ENCODE measurements at places on chromosomes 7 and 10.

DNA sequence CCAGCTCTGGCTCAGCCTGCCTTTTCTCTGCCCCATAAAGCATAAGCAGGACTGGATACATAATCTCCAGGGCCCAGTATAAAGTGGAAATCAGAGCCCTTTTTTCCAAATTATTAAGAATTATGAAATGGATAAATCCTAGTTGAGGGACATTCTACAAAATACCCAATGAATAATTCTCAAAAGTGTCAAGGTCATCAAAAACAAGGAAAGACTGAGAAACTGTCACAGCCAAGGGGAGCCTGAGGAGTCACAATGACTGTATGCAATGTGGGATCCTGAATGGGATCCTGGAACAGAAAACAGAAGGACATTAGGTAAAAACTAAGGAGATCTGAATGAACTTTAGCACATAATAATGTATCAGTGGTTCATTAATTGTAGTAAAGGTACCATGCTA is 4.8 kb upstream of the UNC5B start:
- DNase-seq: no peak

- DNase-seq: no peak
These were observed 142.1 kb downstream of the SLC25A13 start for GRCh38 chr7:96179837-96180236.

DNA sequence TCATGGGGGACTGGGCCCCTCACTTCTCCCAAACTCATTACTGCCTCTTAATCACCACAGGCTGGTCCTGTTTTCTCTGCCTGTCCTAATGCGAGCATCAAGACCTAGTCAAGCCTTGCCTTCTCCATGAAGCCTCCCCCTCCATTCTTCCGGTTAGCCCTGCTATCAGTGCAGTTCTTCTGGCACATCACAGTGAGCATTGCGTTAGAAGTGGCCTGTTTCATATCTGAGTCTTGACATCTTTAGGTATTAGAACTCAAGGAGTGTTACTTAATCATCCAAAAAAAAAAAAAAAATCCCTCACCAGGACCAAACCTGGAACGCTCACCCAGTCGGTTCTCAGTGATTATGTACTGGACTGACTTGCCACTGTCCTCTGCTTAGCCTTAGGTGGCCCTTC is 17.4 kb downstream of the SNX10 start:
- no peak for DNase-seq

DNA sequence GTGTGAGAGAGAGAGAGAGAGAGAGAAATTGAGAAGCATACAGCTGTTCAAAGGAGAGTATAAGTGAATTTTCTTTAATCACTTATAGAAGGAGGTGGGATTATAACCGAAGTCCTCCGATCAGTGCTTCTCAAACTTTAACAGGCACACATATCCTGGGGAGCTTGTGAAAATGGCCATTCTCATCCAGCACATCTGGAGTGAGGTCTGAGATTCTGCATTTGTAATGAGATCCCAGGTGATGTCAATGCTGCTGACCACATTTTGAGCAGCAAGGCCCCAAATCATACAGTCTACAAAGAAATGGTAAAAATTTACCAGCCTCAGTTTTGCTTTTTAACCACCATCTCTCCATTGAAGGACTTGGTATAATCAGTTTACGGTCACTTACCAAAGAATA is 219.0 kb downstream of the PTEN start:
- DNase-seq: no peak

DNA sequence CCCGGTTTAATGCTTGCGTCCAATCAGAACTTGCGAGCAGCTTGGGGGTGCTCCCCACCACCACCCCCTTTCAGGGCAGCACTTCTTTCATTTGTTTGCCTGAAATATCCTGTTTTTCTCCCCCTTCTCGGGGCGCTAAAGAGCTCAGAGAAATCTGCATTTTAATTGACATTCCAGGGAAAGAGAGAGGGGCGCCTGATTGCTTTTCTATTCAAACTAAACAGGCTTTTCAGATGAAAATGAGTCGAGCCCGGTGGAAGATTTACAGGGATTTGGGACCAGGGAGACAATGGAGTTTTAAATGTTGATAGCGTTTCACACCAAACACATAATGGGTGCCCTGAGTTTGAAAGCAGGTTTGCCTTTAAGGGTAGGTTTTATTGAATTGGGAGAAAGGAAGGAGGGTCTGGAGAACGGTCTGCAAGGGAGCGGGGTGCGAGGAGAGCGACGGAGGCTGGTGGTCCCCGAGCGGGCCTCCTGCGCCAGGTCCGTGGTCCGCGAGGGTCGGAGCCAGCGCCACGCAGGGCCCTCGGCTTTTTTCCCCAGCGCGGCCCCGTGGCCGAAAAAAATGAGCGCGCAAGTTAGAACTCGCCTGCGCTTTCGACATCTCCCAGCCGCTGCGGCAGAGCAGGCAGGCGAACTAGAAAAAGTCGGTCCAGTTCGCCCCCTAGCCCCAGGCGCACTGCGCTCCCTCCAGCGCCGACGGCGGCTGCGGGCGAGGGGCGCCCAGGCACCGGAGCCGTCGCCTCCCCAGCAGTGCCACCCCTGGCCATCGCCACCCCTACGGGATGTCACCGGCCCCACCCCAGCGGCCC is 1.3 kb downstream of the FGFR2 start:
- DNase-seq: no peak

DNA sequence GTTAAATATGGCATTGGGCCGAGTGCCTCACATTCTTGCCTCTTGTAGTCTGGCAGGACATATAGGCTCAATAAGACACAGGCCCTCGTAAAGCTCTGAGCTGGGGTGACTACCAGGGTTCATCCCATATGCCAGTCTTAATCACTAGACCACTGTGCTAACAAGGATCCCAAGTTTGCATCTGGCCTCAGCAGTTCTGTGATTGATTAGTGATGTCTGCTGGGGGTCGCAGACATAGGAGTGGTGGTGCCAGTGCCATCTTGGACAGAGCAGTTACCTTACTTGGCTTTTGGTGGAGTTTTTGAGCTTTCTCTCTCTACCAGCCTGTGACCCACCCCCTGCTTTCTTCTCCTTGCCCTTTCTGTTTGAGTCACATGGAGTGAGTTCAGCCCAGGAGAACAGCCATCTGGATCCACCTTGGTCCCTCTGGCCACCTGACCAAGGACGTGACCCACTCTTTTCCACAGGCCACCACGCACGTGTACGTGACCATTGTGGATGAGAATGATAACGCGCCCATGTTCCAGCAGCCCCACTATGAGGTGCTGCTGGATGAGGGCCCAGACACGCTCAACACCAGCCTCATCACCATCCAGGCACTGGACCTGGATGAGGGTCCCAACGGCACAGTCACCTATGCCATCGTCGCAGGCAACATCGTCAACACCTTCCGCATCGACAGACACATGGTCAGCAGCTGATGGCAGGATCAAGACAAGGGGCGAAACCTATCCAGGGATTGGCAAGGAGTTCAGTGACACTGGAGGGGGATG is 4.1 kb upstream of the VSIR start:
- no peak for DNase-seq
